Karpas-422 (cell line): ENCODE measurements at places on chromosomes 3 and 15. TPM values are rescaled to one million over a fixed set of nuclear protein-coding genes. Genes with fewer than 3 reads are reported as not detected.

DNA sequence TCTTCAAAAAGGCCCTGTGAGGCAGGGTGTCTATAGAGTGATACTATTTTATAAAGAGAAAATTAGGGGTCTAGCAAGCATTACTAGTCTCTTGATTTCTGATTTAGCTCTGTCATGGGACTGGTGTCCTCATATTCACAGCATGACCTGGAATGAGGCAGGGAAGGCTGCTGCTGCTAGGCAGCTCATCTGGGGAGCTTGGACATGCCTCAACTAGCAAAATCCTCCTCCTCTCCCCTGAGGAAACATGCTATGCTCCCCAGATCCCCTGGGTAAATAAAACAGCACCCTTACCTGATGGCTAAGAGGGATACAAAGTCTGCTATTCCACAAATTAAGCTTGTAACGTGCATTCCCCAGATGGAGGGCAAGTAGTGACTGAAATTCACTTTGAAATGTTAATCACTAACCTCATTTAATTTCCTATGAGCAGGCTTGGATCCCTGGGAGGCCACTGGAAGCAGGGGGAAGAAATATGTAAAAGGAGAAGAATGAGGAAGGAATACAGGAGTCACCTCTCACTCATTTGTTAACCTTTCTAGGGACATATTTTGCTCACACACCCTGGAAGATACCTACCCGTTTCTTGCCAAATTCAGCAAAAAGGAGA, 709.4 kb downstream of the SQOR start:
- DNase-seq: no peak

The ALDH1A2 gene
- total RNA-seq: not detected in 2 replicates

The KPNA1 gene
- total RNA-seq: 33.3 and 67.1 TPM in 2 replicates

- no peak for DNase-seq
Observed at GRCh38 chr15:89118481-89118989, 30.3 kb downstream of the ABHD2 start.

DNA sequence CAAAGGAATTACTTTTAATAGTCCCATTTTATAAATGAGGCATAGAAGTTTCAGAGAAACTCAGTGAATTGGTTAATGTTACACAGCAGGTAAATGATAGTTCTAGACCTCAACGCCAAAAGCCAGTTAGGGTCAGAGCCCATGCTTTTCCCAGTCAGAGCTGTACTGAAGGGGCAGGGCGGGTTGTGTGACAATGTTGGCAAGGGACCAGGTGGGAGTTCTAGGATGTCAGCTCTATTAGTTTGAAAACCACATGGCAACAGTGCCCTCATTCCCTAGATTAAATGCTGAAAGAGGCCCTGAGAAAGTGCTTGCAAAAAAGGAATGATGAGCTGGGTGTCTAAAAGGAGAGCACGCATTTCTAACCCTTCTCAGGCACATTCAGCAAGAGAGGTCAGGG, 65.4 kb upstream of the EPHB1 start:
- no peak for DNase-seq

DNA sequence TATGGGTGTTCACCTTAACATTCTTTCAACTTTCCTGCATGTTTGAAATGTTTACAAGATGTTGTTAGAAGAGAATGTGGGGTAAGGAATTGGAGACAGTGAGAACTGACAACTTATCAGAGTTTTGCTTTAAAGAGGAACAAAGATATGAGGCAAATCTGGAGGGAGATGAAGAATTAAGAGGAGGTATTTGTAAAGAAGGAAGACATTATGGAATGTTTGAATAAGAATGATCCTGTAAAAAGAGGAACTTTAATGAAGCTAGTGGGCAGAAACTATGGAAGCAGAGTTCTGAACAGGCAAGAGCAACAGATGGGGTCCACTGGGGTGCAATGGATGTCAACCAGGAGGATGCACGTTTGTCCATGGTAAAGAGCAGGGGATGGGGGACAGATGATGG, 27.7 kb downstream of the PLD1 start:
- DNase-seq: no peak

GRCh38 chr15:83762367-83762766, 108.4 kb downstream of the ADAMTSL3 start:
- peak; percentile 51 for DNase-seq

The MASP1 gene
- 0.04 TPM in 1 of 2 replicates, not detected in the other for total RNA-seq

- no peak for DNase-seq
Observed at GRCh38 chr3:23406601-23407000, 203.5 kb downstream of the UBE2E2 start.

DNA sequence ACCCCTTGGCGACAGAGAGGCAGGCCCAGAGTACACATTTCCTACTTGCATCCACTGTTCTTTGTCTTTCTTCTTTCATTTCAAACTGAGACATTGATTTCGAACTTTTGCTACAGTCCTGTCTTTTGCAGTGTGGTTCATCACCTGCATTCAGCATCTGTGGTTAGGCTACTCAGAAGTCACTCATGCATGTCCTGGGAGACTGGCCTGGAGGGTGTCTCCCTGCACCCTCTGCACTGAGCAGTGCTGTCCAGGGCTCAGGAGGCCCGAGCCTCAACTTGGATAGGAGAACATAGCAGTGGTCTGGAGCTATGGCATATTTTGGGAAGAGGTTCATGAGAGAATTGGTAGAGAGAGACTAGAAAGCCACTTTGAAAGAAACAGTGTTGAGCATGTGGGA, 240.2 kb upstream of the TPRG1 start:
- DNase-seq: no peak

DNA sequence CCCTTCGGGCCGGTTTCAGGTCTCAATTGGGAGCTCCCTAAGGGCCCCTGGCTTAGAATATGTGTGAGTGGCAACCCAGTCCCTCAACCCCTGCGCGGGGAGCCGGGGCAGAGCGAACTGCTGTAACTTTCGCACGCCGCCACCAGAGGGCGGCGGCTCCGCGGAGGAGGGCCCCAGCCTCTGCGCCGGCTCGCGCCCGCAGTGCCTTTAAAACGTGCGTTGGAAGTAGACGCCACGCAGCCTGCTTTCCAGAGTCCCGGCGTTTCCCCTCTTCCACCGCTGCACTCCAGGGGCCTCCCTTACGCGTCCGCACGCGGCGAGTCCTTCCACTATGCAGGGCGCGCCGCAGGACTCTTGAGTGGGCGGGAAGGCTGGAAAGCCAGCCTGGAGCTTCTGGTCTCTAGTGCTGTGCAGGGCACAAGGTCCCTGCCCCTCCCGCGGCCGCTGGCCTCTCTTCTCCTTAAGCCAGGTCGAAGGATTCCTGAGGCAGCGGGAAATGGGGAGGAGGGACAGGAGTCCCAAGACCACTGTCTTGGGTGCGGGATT, 23.7 kb upstream of the RNU6-1 start:
- DNase-seq: peak; percentile 95

The WNT7A gene
- not detected in 2 replicates for total RNA-seq

GRCh38 chr3:155153242-155154186, 73.4 kb downstream of the MME start:
- DNase-seq: no peak

The NBEAL2 gene
- 60.5 and 133 TPM in 2 replicates for total RNA-seq

DNA sequence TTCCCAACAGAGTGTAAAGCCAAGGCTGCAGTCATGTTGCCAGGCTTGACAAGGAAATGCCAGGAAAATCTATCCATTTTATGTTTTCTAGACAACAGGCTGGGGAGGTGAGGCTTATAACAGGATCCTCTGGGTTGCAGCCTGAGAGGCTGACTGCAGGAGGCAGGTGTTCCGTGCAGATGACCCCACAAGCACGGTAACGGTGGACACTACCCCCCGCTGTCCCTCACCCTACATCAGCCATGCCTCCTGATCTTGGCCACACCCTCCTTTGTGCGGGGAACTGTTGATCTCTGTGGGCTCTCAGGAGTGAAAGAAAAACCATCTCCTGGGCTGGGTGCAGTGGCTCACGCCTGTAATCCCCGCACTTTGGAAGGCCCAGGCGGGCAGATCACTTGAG, 68.0 kb upstream of the ADPGK start:
- DNase-seq: no peak

- DNase-seq: no peak
Observed at GRCh38 chr15:39099524-39099923, 481.4 kb upstream of the THBS1 start.

The SPATA12 gene
- 3.2 and 3.9 TPM in 2 replicates for total RNA-seq

DNA sequence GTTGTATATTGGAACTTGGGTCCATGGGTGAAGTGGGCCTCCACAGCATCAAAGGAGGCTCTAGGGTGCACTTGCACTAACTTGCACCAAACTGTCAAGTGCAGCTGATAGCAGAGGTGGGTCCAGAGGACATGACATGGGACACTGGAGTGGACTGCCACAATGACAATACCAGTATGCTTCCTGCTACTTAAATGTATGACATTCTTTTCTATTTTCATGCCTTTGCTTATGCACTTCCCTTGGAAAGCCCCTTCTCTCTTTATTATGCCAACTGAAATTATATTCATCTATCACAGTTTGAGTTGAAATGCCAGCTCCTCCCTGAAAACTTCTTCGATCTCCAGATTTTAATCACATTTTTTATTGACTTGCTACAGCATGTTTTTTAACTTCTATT, 101.8 kb downstream of the CFAP20DC start:
- DNase-seq: no peak

GRCh38 chr15:77983091-77983707, 94.3 kb downstream of the TBC1D2B start:
- no peak for DNase-seq

The GPR62 gene
- total RNA-seq: not detected in 2 replicates

The RTP3 gene
- total RNA-seq: not detected in 2 replicates

DNA sequence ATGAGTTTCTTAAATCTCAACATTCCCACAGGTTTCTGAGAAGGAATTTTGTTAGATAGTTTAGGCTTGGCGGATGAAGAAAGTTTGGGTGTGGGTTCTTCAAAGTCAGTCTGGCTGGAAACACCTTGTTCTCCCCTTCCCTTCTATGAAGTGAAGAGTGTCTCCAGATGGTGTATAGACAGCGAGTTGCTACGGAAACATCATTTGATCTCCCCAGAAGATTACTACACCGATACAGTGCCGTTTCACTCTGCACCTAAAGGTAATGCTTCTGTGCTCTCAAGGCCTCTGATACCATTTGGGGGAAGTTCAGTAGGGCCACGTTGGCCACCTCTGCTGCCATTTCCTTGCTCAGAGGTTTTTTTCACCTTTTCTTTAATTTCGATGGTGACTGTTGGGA, 20.6 kb downstream of the DLEC1 start:
- DNase-seq: no peak

- DNase-seq: peak; percentile 89
Observed at GRCh38 chr3:187750006-187750512, 4.8 kb upstream of the BCL6 start.

DNA sequence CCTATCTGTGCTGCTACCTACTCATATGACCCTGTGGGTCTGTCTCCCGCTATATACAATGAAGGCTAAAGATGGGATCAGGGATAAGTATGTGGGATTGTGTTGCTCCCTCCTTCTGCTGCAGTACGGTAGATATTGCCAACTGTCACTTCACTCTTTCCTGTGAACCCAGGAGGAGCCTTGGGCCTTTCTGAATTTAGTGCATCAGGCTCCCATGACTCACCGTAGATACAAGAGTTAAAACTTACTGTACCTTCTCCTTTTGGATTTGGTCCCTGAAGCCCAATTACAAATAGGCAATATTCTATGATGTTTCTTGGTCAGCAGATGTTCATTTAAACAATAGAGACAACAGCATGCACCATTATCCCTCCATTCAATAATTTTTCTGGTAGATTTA, 27.4 kb downstream of the MITF start:
- no peak for DNase-seq

The SH2D7 gene
- total RNA-seq: not detected in 2 replicates

The ATP10A gene
- total RNA-seq: not detected in 2 replicates

- no peak for DNase-seq
Observed at GRCh38 chr15:65423976-65424679, 1.4 kb upstream of the IGDCC4 start.

GRCh38 chr15:30930422-30930821, 26.7 kb downstream of the FAN1 start:
- no peak for DNase-seq

DNA sequence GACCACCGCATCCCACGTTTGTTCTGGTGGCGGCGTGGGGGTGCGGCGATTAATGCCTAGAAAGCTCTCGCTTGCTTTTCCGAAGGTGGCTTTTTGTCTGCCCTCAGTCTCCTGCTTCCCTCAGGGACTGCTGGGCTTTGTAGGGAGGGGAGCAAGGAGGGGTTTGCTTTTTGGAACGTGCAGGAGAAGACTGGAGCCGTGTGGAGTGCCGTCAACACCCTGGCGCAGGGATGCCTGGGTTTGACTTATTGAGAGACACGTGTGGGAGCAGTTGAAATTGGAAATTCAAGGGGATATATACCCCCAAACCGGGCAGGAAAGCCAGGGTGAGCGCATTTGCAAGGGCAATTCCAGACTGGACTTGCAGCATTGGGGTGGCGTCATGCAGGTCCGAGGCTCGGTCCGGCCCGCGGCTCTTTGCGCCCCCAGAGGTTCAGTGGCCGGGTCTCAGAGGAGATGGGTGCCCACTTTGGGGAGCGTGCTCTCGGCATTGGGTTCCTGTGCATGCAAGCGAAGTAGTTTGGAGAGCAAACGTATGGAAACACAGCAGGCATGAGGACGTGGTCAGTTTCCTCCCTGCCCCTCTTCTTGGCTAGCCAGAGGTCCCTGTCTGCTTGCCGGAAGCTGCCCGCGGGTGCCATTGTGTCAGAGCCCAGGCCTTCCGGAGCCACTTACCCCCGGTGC, 2.1 kb downstream of the EPHB1 start:
- no peak for DNase-seq

DNA sequence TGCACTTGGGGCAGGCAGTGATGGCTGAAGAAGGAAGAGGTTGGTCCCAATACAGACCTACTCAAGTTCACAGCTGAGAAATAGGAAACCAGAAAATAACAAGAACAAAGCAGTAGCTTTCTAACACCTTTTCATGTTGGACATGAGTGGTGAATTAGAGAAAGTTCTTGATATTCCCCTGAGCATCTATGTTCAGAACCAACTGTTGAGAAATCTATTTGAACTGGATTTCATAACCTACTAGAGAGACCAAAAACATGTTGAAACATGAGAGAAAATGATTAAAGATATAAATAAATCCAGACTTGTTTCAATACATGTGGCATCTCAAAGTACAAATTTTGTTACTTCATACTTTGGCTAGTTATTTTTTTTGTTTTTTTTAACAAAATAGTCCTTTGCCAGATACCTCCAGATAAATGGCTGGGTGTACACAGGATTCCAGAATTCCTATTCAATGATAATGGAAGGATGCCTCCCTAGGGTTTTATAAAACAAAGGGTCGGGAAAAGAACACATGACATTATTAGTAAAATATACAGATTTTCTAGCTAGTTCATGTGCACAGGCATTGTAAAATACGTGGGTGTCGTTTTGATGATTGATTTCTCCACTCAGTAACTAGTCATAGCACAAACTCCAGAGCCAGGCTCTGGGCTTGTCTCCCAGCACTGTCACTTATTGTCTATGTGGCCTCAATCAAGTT, 34.4 kb upstream of the TNFSF10 start:
- DNase-seq: no peak

- DNase-seq: no peak
Observed at GRCh38 chr15:67760901-67761300, 64.4 kb upstream of the SKOR1 start.

The GOLGA6L10 gene
- 0.18 and 2.0 TPM in 2 replicates for total RNA-seq

DNA sequence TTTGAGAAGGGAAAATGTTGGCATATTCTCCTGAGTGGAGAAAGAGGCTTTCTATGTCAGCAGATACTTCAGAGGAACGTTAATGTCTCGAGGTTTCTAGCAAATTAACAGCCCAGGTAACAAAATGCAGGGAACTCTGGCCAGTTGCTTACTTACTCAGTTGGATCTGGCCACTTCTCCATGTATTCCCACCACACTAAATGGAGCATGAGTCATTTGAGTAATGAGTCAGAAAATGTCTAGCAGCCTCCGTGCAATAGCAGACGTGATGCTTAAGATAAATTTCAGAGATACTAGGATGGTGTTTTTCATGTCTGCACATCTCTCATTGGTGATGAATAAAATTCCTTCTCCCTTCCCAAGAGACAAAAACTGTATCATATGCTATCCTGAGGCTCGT, 671.5 kb downstream of the FHIT start:
- no peak for DNase-seq

- DNase-seq: peak; percentile 91
Observed at GRCh38 chr15:39580117-39580484, 778 bp upstream of the THBS1 start.
